Left lung (tissue), 14 donors: ENCODE measurements at places on chromosomes 1 and 21. TPM values are rescaled to one million over a fixed set of nuclear protein-coding genes. Genes with fewer than 3 reads are reported as not detected.

- H3K27me3 ChIP-seq = no peaks in the 10 kb centered on the region
- H3K36me3 ChIP-seq = no peaks in the 10 kb centered on the region
- DNase-seq = no peak
- H3K4me3 ChIP-seq = no peak overlapping the region
- H3K4me1 ChIP-seq = no peaks in the 10 kb centered on the region
Observed at GRCh38 chr1:220970311-220970710, 91.1 kb downstream of the HLX start.

DNA sequence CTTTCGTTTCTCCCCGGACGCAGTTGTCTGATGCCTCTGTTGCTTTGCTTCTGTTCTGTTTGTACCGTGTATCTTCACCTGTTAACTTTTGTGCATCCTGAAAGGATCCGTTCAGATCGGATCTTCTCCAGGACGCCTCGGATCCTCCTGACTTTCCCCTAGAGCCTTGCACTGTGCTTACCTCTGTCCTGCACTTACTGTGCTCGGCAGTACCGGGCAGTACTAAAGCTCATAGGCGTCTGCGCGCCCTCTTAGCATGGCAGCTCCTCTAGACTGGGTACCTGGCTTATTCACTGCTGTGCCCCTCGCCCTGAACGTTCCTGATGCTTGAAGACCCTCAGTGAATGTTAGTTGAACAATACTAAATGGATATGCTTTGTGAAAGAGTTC, 934 bp downstream of the SCP2 start:
- H3K27ac ChIP-seq = no peak overlapping the region
- no peaks in the 10 kb centered on the region for H3K27me3 ChIP-seq
- H3K36me3 ChIP-seq = no peaks in the 10 kb centered on the region
- H3K4me1 ChIP-seq = peaks cover 5% of the 10 kb centered on the region
- DNase-seq = no peak
- H3K4me3 ChIP-seq = peak overlapping the region; percentile 65

Gene PGLYRP4
- total RNA-seq = not detected

Gene TSTD1
- total RNA-seq = 35.1 TPM

Gene KCNJ9
- not detected for total RNA-seq
